Stimulated activated CD8-positive, alpha-beta memory T cell treated with anti-CD3 and anti-CD28 coated beads, Interleukin-4, amount 100 ng/mL, for 4 hours (primary cell): ENCODE measurements at places on chromosomes 5 and 9.

GRCh38 chr5:54234304-54234933 is 76.0 kb downstream of the ARL15 start:
- no peak for DNase-seq

GRCh38 chr9:123743737-123744136 is 186.2 kb downstream of the DENND1A start:
- DNase-seq = no peak

GRCh38 chr5:142663246-142663645 is 22.6 kb downstream of the FGF1 start:
- DNase-seq = no peak

DNA sequence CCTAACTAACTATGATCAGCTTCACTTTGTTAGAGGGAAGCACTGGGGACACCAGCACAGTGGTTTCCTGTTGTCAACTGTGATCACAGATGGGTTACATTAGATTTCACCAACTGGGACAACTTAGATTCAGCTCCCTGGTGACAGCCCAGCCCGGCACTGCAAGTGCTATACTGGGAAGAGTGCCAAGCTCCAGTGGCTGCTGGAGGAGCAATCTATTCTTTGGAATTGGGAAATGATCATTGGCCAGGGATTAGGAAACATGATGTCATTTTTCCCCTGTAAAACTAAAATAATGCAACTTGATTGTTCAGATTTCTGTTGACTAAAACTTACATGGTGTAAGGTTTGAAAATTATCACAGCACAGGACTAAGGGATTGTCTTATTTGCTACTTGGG is 33.2 kb downstream of the PTGR1 start:
- no peak for DNase-seq

DNA sequence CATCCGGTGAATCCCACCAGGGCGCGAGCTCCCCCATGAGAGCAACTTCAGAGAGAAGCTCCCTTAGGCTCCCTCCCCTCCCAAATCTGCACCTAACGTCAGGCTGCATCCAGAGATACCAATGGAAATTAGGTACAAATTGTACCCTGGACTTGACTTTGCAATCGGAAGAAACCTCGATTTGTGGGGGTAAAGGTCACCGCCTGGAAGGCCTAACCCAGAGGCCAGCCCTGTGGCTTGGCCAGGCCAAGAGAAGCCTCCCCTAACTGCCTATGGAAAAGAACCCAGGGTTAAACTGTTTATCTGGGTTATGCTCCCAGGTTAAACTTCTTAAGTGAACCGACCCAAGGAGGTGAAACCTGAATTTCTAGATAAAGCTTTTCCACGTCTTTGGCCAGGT is 80.4 kb downstream of the GTF3C4 start:
- DNase-seq = no peak

DNA sequence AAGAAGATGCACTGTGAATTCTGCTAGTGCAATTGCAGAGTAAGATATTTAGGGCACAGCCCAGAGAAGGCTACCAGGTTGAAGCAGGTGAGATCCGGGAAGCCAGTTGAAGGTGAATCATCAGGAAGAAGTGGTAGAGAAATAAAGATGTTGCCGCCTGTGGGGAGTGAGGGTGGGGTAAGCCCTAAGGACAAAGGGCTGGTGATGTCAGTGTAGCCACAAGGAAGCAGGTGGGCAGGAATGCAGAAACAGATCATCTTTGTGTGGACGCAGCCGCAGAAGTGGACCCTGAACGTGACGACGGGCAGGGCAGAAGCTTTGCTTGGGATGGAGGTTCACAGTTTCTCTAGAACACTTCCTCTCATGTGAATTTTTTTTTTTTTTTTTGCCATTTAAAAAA is 164.2 kb downstream of the ACTL7B start:
- DNase-seq = no peak

GRCh38 chr5:42944989-42945388 is 95.1 kb downstream of the ANXA2R start:
- no peak for DNase-seq

- no peak for DNase-seq
Measured at GRCh38 chr5:8843771-8844170, 702.1 kb downstream of the SEMA5A start.

DNA sequence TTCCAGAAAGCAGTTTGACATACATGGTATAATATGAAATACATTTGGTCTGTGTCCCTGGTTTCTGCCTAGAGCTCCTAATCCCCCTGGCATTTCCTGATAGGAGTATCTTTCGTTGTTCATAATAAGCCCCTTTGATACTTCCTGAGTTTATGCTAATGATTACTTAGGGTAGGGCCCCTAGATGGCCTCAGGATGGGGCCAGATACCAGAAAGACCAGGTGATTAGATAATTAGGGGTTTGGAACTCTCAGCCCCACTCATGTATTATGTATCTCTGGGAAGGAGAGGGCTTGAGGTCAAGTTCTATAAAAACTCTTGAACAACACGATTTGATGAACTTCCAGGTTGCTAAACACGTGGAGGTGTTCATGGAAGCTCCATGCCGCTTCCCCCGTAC is 163.3 kb upstream of the ZNF608 start:
- DNase-seq = no peak

DNA sequence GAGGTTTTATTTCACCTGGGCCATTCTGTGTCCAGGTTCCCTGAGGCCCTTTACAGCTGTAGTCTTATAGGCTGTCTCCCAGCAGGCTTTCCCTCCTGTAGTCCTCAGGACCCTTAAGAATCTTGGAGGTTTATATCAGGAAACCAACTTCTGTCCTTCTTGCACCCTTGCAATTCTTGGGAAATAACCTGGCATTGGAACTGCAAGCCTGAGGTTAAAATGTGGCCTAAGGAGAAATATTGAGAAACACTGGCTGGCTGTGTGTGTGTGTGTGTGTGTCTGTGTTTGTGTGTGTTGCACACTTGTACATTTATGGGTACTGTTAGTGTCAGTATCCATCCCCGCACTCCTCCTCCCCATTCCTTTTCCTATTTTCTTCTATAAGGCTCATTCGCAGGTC is 168.9 kb downstream of the PAPPA start:
- DNase-seq = no peak

- no peak for DNase-seq
Measured at GRCh38 chr5:86337667-86338460, 279.9 kb upstream of the COX7C start.

DNA sequence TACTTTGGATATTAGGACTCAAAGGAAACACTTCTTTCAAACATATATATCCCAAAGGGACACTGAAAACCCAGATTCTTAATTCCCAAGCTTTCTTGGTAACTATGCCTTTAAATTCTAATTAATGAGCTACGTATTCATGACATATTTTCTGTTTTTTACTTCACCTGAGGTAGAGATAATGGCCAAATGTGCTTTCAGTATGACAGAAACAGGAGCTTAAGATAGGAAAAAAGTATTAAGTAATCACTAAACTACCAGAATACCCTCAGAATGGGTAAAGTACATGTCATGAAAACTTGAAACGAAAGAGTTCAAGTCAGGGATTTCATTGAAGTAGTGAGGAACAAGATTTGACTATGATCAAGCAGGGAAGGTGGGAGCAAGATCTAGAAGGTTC is 478.5 kb downstream of the AGTPBP1 start:
- no peak for DNase-seq

DNA sequence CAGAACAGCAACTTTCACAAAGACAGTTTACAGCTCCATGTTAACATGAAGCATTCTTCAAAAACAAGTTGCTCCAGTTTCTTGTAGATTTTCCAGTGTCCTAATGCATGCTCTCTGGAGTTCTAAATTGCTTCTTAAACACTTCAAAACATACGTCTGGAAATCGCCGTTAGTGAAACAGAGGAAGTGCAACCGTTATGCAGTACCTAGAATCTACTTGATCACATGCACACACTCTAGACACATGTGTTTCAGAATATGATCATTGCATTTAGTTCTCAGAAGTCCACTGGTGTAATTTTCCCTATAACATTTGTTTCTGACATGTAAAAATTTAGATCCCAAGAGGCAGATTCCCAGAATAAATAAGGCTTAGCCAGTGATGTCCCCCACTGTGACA is 41.1 kb upstream of the RUFY1 start:
- no peak for DNase-seq
